ENCODE measurements at places on chromosomes 6 and 20.

DNA sequence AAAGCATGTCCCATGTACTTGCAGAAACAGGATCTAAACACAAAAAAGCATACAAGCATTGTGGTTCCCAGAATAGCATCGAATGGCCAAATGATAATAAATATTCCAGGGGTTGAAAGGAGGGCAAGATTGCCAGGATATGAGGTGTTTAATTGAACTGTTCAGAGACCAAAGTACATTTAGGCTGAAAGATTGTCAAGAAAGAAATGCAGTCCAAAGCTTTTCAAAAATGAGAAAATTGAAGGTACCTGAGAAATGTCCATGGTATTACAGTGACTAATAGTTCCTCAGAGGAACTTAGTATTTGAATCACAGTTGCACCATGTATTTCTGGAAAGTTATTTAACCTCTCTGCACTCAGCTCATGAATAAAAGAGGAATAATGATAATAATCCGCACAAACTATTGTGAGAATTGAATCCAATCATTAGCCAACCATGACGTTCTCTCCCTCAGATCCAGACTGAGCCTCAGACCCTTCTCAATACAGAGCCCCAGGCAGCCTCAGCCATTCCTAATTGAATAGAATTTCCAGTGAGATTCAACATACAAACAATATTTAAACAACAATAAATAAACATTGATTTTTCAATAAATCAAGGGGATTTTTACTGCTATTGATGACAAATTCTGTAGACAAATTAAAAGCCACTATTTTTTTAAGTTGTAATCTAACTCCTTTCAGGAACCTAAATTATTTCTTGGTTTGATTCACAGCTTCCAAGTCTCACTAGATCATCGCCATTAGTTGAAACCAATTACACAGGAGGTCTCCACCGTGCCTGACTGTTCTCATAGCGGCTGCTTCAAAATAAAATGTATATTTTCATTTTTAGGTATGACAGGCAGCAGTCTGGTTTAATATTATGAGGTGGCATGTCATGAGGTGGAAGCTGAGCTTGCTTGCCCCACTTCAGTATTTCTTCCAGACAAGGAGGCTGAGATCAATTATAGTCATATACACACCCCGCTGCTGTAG, 144.3 kb upstream of the TENT5A start:
- DNase-seq: no peak

DNA sequence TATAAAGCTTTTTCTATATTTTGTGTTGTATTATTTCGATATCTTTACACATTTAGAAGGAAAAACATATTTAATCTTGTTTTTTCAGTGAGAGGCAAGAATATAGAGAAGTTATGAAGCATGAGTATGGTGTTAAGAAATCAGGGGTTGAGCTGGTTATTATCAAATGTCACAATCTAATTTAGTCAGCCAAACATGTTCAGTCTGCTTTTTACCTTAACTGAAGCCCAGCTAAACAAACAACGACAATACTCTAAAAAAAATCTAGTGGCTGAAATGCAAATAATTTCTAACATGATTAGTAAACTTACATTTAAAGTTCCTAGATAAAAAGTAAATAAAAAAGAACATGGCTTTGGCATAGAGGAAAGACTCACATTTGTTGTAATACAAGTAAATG, 433.8 kb upstream of the NRSN1 start:
- DNase-seq: no peak

DNA sequence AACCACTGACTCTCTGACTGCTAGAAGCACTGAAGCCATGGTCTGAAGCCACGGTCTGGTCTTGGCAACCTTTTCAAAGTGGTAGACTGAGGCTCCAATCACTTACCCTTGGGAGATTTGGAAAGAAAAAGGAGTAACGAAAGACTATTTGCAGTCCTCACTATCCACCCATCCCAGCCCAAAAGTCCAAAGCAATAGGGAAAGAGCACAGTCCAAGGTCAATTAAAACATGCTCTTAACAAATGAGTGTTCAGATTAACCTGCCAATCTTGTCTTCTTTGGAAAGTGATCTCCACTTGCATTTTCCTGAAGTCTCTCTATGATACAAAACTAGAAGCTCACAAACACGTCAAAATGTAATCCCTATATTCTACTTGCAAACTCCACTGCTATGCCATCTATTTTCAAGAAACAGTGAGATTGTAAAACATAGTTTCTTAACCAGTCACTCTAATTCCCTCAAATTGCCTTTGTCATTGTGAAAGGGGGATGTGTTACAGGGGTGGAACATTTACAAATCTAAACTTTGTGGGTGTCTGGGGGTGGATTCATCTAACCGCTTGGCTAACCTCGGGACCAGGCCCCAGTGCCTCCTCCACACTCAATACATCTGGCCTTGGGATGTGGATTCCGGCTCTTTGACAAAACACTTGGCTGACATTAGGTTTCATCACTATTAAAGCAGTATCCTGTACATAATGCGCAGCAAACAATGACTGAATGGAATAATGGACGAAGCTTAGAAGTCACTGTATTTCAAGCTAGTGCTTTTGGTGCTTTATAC, 56.4 kb downstream of the B4GALT5 start:
- no peak for DNase-seq

- peak; percentile 38 for DNase-seq
These were observed 223.3 kb downstream of the TMEM242 start for GRCh38 chr6:157099912-157100593.

DNA sequence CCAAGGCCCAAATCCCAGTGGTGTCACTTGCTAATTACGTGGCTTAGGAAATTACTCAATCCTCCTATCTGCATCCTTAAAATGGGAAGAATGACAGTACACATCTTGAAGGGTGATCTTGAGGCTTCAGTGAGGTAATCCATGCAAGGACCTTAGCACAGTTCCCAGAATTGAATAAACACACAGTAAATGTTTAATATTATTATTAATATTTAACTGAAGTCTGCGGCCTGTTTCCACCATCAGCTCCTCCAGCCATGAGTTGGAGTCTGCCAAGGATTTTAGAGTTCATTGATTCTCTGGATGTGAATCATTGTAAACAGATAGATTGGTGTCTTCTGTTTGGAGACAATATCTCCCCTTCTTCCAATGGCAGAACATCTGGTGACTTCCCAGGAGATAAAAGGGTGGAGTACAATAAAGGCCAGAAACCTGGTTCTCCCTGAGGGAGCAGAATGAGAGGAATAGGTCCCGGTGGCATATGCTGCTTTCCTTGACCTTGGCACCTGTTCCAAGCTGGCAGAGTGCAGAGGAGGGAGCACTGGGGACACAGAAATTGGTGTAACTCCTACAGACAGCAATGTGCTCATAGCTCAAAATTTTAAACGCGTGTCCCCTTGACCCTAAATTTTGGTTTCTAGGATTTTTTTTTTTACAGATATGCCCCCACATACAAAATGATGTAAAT, 25.4 kb downstream of the UNC5CL start:
- no peak for DNase-seq

DNA sequence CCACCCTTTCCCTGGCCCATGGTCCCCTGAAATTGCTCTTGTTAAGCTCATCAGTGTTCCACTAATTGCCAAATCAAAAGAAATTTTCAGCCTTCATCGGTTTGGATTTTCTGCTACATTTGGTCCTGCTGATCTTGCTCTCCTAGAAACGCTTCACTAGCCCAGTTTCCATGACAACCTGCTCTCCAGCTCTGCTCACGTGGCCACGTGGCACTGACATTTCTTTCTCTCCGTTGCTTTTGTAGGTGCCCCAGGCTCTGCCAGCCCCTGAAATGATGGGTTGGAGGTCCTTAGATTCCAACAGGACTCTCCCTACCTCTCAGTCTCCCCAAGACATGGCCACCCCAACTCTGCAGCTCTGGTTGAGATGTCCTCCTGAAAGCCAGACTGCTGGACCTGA, 45.8 kb upstream of the NNAT start:
- no peak for DNase-seq

GRCh38 chr6:109486068-109486467, 3.0 kb upstream of the ZBTB24 start:
- DNase-seq: no peak

GRCh38 chr6:25042036-25042521, 106.3 kb upstream of the RIPOR2 start:
- DNase-seq: peak; percentile 79

- no peak for DNase-seq
These were observed 323.3 kb downstream of the CDH4 start for GRCh38 chr20:61575151-61575937.

DNA sequence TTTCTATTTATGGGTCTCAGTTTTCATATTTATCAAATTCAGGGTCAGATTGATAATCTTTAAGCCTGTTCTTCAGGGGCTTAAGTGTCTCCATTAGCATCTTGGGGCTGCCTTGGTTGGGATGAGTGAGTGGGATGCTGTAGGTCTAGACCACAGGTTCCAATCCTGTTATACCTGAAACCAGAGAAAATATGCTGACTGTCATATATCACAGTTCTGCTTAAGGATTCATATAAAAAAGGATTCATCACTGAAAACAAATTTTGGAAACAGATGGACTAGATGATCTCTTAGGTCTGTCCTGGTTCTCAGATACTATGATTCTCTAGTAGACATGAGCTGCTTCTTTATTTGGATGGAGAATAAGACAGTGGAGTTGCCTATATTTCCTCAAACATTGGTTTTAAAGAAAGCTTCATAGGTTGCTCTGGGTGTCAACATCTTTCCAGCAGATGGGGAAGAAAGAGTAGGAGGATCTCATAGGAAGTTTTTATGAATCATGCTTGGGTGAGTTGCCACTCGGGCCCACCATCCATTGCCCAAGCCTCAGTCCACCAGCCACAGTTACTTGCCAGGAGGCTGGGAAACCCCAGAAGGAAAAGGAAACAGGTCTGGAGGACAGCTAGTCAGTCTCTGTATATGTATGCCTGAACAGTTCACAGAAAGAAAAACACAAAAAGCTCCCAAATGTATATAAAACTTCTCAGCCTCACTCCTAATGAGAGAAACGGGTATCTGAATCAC, 42.9 kb upstream of the MAP7 start:
- DNase-seq: no peak

GRCh38 chr6:125868252-125868651, 77.5 kb downstream of the NCOA7 start:
- DNase-seq: no peak

DNA sequence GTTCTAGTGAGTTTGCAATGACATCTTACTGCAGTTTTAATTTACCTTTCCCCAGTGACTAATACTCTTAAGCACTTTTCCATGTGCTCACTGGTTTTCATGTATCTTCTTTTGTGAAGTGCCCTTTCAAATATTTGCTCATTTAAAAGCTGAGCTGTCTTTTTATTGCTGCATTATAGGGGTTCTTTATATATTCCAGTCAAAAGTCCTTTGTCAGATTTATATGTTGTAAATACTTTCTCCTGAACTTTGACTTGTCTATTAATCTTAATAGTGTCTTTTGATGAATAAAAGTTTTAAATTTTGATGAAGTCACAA, 50.2 kb upstream of the ELOVL5 start:
- DNase-seq: no peak

DNA sequence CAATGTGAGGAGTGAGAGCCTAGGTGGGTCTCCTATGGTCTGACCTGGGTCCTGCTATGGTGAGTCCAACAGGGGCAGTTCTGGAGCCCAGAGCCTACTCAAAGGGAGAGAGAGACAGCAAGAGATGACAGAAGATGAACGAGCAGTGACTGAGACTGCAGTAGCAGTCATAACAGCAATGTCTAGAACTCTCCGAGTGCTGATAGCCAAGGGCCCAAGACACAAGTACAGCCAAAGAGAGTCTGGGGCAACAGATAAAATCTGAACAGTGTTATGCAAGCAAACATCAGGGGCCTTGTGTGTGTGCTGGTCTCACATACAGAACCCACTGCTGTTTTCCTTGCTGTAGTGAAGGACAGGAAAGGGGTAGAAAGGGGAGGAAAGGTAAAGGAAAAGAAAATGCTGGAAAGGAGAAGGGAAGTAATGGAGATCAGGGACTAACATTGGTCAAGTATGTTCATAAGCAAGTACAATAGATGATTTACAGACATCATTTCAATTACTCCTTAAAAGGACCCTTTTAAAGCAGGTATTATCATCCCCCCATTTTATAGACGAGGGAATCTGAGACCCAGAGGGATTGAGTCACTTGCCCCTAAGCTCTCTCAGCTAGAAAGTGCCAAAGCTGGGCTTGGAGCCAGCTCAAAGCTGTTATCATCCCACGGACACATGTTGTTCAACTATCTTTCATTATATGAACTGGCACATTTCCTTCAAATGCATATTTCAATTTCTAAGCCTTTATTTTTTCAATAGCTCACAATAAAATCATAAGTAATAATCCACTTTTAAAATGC, 182.3 kb upstream of the RAB32 start:
- DNase-seq: no peak

DNA sequence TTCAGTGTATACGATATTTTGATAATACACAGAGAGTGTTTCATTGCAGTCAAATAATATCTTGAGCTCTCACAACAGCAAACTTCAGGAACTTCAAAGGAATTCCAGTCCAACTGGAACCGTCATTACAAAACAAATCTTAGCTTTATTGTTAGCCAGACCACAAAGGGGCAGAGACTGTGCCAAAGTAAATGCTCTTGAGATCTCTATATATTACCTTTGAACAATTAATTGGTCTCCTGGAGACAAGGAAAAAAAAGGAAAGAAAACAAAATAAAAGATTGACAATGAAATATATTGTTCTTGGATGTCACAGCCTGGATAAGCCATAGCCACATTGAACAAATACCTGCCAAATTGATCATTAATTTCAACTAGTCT, 70.0 kb downstream of the FOXC1 start:
- DNase-seq: no peak

DNA sequence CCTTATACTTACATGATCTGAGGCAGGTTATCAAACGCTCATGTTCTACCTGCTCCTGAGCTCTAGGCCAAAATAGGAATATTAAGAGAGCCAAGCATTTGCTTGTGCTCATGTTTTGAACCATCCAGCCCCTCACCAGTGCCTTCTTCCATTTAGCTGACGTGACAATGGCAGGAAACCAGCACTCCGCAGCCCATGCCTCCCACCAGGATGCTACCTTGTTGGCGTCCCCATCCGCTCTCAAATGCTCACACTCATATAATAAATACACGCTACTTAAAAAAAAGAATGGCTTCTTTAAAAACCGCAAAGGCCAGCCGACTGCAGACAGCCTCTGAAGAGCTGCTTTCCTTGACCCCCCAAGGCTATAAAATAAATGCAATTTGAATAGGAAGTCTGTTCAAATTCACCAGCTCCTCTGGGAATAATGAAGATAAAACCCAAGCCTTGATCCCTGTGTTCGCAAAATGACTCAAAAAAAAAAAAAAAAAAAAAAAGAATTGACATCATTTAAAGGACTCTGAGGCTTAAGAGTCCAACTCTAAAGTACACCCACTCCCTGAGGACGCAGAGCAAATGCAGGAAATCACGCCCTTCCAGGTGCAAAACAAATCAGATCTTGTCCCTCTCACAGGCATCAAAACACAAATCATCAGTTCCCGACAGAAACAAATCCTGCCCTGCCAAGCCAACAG, 29.0 kb downstream of the RNASET2 start:
- DNase-seq: no peak

- no peak for DNase-seq
These were observed 442.3 kb downstream of the CDH26 start for GRCh38 chr20:60400567-60400966.

GRCh38 chr6:56693246-56693607, 50.5 kb upstream of the DST start:
- no peak for DNase-seq
